RPMI7951 (cell line): ENCODE measurements at places on chromosomes 2 and 18. TPM values are rescaled to one million over a fixed set of nuclear protein-coding genes. Genes with fewer than 3 reads are reported as not detected.

GRCh38 chr2:193966590-193966989 is 1690.4 kb upstream of the SLC39A10 start:
- DNase-seq, result peak; percentile 14

DNA sequence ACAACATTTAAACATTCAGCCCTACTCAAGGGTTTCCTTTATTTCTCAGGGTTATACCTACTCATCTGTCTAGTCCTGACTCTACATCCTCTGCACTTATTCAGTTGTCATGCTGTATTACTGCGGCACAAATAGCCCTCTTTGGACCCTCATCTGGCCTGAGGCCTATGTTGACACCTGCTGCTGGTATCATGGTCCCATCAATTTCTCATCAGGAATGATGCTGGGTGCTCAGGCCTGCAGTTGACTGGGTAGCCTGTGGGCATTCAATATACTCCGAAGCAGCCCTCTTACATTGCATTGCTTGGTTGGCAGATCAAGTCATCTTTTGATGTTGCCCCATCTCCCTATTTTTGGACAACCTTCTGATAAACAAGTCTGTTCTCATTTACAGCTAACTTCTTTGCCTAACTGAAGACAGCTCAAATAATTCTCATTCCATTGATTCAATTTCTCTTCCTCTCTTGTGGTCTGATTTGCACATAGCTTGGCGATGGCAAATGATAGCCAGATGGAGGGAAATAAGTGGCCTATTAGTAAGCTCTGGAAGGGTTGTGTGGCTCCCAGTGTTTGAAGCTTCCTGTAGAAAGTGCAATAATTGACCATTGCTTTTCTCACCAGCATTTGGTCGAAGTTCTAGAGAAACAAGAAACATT is 19.1 kb upstream of the MC4R start:
- DNase-seq, result no peak

Gene FOXI3
- not detected in 2 replicates for total RNA-seq

- DNase-seq, result peak; percentile 99
Measured at GRCh38 chr18:75408554-75409506, 18.7 kb downstream of the SMIM21 start.

DNA sequence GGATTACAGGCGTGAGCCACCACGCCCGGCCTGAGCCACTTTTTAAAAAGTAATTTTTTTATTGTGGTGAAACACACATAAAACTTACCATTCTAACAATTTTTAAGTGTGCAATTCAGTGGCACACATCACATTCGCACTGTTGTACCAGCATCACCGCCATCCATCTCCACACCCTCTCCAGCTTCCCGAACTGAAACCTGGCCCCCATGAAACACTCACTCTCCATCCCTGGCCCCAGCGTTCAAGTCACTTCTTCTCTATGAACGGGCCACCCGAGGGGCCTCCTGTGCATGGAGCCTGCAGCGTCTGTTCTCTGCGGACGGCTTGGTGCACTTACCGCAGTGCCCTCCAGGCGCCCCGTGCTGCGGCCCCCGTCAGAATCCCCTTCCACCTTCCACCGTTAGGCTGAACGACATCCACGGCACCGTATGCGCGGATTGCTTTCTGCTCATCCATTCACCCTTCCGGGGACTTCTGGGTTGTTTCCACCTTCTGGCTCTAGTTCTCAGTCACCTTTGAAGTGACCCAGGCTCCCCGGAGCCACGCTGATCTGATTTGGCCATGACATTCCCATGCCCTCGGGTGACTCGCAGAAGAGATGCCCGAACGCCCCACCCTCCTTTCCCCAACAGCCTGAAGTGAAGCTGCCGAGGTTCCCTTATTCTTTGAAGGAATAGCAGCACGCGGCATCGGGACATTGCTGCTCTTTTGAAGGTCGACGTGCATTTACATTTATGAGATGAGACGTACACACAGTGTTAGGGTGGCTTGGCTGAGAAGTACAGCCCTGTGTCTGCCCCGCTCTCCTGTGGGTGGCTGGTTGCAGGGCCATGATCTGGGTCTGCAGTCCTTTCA is 134.4 kb downstream of the MBP start:
- DNase-seq, result no peak

DNA sequence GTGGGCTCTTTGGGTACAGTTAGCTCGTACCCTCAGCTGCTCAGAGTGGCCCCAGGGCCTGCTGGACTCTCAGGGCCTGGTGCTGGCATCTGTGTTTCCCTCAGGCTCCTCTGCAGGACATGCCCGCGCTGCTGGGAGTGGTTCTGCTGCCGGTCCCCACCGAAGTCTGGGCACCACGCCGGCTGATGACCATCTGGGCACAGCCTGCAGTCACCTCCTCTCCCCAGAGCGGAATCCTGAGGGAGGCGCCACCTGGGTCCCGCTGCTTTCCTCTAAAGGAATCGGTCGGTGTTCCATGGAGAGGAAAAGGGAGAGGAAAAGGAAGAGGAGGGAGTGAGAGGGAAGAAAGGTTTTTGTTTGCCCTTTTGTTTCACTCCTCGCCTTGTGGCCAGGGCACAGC is 43.6 kb downstream of the MC2R start:
- DNase-seq, result no peak

DNA sequence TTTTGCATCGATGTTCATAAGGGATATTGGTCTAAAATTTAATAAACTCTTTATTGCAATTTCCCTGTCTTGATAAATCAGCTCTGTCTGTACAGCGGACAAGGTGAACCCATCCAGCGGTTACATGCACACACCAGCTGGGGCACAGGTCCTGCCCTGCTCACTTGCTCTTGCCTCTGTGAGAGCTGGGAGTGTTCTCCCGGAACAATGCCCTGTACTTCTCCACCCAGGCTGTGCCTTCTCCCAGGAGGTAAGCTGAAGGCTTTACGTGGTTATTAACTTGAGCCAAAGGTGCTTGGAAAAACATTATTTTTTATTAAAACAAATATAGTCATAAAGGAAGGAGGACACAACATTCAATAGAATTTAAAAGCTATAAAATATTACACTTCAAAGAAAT is 117.6 kb downstream of the ALPK2 start:
- no peak for DNase-seq

GRCh38 chr2:43387092-43388062 is 161.0 kb upstream of the ZFP36L2 start:
- DNase-seq, result peak; percentile 62

Gene AGXT
- total RNA-seq, result 0.10 and 0.24 TPM in 2 replicates

Gene PLEKHH2
- 0.59 and 0.72 TPM in 2 replicates for total RNA-seq

Gene NTSR2
- 0.36 TPM in 1 of 2 replicates, not detected in the other for total RNA-seq

Gene VIL1
- total RNA-seq, result not detected in 2 replicates

Gene CRYGA
- total RNA-seq, result not detected in 2 replicates

DNA sequence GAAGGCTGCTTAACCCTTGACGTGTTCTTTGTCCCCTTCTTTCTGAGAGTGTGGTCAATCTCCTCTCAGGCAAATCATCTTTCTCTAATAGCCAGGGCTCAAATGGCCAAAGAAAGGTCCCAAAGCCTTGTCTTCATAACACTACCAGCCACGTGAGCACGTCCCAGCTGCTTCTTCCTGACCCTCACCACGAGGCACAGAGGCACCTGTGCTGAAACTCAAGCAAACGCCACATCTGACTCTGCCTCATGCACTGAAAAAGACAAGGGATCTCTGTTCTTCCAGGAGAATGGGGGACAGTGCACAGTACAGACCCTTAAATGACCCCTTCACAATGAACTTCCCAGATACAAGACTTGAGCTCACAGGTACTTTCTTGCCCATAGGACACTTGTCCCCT is 31.8 kb downstream of the BCL11A start:
- no peak for DNase-seq

Gene GPR75
- 1.1 and 1.4 TPM in 2 replicates for total RNA-seq

- DNase-seq, result no peak
Measured at GRCh38 chr2:212727751-212728150, 189.1 kb upstream of the ERBB4 start.

Gene CD8B2
- not detected in 2 replicates for total RNA-seq
